ENCODE measurements at places on chromosomes 2 and 18.
A peak's percentile ranks its signal among the peaks of the same experiment; 100 is the strongest.

- DNase-seq = no peak
These were observed 168.1 kb downstream of the NRXN1 start for GRCh38 chr2:50863856-50864255.

DNA sequence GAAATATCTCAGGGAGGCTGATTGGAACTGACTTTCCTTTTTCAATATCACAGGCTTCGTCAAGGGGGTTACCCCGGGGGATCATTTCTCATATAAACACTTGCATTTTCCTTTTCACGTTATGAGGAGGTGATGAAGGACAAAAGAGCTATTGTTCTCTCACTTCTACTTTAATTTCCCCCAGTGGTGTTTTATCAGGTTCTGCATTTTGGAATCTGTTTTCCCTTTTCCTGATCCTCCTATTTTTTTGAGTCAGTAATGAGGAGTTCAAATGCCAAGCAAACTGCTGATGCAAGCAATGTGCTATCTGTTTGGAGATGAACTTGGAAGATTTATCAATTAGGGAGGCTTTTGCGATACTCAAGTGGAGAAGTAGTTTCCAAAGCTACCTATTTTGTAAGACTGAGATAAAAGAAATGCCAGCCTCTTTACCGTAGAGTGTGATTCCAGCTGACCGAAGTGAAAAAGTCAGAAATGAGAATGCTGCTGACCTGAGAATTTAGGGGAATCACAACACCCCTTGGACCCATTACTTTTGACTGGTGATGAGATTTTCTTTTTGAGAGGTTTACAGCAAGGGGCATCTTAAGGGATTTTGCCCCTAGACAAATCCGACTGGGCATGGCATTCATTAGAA is 556.0 kb downstream of the RNF144A start:
- no peak for DNase-seq

- DNase-seq = no peak
These were observed 1.6 kb downstream of the KLHL14 start for GRCh38 chr18:32771169-32771751.

- DNase-seq = no peak
These were observed 78.3 kb downstream of the TGIF1 start for GRCh38 chr18:3528231-3528630.

- DNase-seq = no peak
These were observed 18.1 kb downstream of the BCL2L11 start for GRCh38 chr2:111138839-111139238.

- no peak for DNase-seq
These were observed 279.2 kb downstream of the GALR1 start for GRCh38 chr18:77528872-77529271.

- no peak for DNase-seq
These were observed 88.4 kb downstream of the PTGR3 start for GRCh38 chr18:75120521-75120920.

GRCh38 chr2:237731663-237732062 is 66.9 kb upstream of the RBM44 start:
- peak; percentile 52 for DNase-seq

GRCh38 chr18:52183107-52183506 is 156.9 kb upstream of the DCC start:
- DNase-seq = no peak

- no peak for DNase-seq
These were observed 113.8 kb upstream of the EPAS1 start for GRCh38 chr2:46183426-46183825.

DNA sequence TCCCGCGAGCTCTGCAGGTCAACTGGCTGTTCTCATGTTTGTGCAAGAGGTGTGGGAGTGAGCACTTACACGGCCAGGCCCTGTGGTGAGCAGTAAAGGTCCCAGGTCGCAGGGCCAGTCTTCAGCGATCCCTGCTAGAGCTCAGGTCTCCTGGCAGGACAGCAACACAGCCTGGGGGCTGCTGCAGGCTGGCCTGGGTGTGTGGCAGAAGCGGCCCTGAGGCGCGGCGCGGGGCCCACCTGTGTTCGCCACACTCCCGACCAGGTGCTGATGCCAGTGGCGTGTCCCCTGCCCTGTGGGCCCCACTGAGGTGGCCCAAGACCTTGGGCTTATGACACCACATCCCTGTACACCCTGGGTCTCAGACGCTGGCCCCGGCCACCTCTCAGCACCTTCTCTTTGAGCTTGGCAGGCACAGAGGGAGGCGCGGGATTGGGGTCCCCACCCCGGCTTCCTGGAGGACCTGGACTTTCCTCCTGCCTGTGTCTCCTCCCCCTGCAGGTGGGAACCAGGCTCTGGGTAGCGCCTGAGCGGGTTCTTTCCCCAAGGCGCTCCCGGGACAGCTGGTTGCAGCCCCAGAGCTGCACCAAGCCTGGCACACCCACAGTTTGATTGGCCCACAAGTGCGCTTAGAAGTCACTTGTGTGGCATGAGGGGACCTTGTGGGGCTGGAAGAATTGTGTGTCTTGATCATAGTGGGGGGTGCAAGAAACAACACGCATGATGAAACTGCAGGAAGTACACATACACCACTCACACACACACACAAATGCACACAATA is 59.2 kb downstream of the TWIST2 start:
- no peak for DNase-seq

DNA sequence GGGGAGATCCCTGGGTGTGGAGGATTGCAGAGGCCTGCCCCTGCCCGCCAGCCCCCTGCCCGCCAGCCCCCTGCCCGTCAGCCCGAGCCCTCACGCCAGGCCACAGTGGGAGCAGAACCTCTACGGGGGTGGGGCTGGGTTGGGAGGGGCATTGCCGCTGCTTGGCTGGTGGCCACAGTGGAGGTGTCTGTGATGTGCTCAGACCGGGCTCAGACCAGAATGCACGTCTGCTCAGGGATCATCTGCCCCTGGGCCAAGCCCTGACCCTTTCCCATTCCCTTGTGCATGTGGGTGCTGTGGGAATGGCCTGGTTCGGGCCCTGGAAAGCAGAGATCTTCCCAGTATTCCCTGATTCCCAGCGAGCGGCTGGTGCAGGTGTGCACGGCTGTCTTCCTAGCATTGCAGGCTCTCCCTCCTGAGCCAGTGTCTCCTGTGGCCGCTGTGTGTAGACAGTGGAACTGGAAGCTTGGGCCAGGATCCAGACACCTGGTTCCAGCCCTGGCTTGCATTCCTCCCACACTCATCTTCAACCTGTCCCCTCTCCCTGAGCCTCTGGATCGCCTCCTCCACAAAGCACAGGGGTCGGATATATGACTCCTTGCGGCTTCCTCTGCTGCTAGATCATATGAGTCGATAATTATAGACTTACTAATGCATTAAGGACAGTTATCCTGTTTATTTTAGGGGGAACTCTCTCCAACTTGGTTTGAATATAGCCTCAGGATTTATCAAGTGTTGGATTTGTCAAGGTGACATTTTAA is 161.6 kb downstream of the LDLRAD4 start:
- DNase-seq = no peak

DNA sequence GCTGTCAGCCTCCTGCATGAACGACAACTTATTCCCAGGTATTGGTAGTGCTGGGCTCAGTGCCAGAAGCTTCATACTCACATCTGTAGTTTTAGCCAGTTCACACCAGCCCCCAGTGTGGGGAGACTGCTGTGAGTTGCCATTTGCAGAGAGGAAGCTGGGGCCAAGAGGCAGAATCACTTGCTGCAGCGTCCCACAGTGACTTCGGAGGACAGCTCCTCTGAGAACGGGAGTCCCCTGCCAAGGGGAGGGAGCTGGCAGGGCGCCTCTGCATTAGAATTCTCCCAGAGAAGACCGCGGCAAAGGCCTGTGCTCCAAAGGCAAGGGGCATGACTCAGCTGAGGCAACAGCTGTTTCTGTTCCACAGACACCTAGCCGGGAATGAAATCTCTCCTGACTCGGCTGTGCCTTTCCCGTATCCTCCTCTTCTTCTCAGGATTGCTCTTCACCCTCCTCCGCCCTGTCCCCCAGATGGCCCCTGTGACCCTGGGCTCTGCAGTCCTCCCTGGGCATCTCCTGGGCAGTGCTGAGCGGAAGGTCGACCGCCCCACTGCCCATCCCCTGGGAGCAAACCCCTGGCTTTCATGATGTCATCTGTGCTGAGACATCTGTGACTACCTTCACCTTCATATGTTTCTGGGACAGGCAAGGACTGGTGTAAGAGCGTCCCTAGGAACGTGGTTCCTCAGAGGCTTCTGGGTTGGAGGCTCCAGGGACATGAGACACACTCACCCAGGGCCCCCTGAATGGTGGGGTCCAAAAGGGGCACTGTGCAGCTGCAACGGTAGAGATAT is 18.0 kb downstream of the MAL start:
- peak; percentile 80 for DNase-seq

DNA sequence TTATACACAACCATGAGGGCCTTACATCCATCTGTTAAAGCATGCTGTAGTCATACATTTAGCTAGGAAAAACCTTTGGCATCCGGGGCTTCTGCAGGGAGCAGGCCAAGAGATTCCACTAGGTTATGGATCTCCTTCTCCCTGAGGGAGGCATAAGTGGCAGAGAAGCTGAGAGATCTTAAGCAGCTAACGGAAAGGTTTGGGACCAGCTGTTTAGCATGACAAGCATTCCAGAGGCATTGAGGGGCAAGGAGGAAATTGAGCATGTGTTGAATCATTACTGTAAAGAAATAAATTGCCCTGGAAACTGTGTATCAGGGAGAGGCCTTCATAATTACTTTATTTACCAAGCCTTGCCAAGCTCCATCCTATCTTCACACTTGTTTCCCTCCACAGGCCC is 643.1 kb downstream of the CNTNAP5 start:
- DNase-seq = no peak

DNA sequence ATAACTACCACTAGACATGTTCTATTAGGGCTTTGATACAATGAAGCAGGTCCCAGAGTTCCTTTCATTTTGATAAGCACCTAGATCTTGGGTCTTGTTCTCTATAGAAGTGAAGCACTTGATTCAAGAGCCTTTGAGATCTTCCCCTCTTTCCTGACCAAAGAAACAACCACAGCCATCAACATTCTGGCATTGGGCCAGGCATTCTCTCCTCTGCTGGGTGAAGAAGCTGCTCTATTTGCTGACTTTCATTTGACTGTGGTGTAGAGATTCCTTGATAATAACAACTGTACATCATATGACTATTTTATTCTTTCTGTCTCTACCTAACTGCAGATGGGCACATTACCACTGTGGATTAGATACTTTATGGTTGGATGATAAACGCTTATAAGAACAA is 96.6 kb upstream of the LYPD1 start:
- DNase-seq = no peak

DNA sequence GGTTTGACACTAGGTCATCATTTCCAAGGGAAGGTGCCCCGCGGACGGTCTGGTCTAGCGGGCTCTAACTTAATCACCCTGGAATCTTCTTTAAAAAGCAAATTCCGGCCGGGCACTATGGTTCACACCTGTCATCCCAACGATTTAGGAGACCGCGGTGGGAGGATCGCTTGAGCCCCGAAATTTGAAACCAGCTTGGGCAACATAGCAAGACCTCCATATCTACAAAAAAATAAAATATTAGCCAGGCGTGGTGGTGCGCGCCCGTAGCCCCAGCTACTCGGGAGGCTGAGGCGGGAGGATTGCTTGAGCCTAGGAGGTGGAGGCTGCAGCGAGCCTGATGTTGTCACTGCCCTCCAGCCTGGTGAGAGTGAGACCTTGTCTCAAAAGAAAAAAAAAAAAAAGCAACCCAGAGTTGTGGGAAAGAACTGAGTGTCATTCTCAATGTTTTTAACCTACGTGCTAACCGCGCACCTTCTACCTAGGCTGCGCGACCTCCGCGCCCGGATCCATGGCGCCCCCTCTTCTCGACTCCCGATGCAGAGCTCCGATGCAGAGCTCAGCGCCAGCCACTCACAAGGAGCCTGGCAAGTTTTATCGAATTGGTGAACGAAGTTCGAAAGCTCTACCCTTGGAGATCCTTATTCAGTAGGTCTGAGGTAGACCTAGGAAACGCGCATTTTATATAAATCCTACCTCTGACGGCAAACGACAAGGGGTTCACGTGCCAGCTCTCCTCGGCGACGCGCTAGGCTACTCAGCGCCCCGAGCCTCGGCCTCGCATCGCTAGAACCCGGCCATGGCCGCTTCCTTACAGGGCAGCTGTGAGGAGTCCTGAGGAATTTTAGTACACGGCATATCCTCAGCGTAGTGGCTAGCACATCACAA is 888 bp upstream of the TWSG1 start:
- DNase-seq = no peak

DNA sequence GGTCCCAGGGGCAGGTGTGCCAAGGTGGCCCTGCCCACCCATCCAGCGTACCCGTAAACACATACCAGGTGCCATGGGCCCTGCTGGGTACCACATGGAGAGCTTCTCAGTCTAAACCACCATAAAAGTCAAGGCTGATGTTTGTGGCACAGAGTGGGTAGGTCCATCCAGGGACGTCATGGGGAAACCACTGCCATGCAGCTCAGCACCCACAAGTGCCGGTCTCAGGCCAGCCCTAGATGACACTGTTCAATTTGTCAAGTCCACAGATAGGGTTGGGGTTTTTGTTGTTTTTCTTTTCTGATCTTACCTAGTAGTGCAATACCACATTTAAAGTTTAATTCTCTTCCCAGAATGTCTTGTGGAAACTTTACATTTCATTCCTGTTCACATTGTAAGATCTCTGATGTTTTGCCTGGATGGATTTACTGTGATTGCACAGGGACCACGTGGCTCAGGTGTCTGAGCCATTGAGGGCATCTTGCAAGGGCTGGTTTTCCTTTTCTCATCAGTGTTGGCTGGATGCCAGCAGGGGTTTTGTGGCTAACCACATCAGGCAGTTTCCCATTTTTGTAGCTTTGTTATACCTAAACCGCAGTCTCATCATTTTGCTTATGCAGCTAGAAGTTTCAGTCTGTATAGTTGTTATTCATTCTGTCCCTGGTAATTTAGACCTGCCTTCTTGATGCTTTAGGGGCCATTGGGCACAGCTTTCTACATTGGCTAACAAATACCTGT is 64.7 kb downstream of the STK25 start:
- peak; percentile 50 for DNase-seq

GRCh38 chr2:112680666-112681101 is 34.9 kb downstream of the SLC20A1 start:
- no peak for DNase-seq

DNA sequence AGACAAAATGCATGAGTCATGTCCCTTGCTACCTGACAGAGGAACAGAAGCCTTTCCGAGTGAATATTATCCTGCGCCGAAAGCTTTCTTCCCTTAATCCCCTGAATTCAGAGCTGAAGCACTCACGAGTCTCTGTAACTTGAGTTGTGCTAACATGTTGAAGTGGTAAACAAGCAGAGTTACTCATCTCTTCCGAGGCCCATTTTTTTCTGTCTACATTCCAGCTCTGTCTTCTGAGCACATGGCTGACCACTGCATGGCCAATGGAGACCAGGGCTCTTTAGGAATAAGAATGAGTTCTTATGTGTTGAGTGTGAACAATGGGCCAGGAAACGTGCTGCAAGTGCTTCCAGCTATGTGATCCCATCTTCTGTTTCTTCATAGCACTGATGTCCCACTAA is 73.1 kb upstream of the PID1 start:
- peak; percentile 51 for DNase-seq

- DNase-seq = no peak
These were observed 1791.6 kb downstream of the SUCLG1 start for GRCh38 chr2:82667491-82667890.

- peak; percentile 78 for DNase-seq
These were observed 16.7 kb upstream of the RAPH1 start for GRCh38 chr2:203551778-203552177.
